ENCODE measurements at places on chromosomes 11 and 22. TPM values are rescaled to one million over a fixed set of nuclear protein-coding genes. Genes with fewer than 3 reads are reported as not detected.

GRCh38 chr11:23865341-23865975, 631.4 kb upstream of the LUZP2 start:
- peaks cover 8% of the 10 kb centered on the region for H3K4me1 ChIP-seq
- no peaks in the 10 kb centered on the region for H3K36me3 ChIP-seq
- no peaks in the 10 kb centered on the region for H3K27me3 ChIP-seq
- no peak for DNase-seq

DNA sequence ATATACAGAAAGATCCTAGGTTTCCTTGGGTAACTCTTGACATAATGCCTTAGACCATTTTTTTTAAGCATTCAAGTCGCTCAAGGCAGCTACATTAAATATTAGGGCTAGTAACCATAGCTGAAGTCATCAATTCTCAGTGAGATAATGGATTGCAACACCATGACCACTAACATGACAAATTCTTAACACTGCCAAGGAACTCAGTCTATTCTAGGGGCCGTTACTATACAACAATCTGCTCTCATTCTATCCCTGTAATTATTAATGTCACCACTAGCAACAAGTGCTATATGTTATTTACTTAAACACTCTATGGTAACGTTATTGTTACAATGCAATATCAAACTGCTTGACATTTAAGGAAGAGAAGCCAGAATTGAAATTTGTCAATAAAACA, 3.2 kb upstream of the STK33 start:
- H3K4me3 ChIP-seq, result no peak overlapping the region
- no peak for DNase-seq
- no peak overlapping the region for H3K27ac ChIP-seq
- no peaks in the 10 kb centered on the region for H3K27me3 ChIP-seq
- no peaks in the 10 kb centered on the region for H3K36me3 ChIP-seq
- H3K4me1 ChIP-seq, result peaks cover 11% of the 10 kb centered on the region

ARHGAP20 gene
- total RNA-seq, result not detected

XKR3 gene
- not detected for total RNA-seq

DNA sequence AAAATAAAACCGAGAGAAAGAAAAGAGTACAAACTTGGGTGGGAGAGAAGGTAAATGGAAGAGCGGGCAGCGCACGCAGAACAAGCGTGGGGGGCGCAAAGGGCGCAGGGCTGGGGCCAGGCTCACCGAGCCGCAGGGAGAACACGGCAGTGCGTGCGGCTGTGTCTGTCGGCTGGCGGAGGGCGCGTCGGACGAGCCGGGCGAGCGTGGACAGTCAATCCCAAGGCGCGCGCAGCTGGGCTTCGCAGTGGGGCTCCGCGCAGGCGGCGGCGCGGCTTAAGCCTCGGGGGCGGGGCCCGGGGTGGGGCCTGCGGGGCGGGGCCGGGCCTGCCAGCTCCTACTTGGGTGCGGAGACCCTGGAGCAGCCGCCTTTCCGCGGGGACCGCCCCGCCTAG, at the start of gene UCP2:
Gene UCP2 (minus strand): TSS at position 249 of the 395 bp plus-strand sequence. CDS start 4,465 bp downstream, outside the sequence.
- H3K36me3 ChIP-seq, result no peaks in the 10 kb centered on the region
- peak; percentile 89 for DNase-seq
- no peaks in the 10 kb centered on the region for H3K27me3 ChIP-seq

DNA sequence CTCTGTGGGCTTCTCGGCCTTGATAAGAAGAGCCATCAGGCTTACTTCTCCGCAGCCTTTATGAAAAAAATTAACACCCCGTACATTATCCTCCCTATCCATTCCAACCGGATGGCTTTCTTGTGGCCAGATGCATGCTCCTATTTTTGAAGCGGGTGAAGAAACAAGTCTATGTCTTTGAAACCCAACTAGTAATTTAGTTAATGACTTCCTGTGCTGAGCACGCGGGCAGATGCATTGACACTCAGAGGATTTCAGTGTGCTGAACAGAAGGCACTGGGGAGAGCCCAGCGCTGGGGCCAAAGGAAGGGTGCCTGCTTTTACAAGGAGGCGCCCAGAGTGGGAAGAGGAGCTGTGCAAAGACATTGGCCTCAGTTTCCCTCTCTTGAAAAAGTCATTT, 53.3 kb downstream of the ARHGAP8 start:
- H3K4me1 ChIP-seq, result peaks cover 6% of the 10 kb centered on the region
- no peak overlapping the region for H3K4me3 ChIP-seq
- no peak overlapping the region for H3K27ac ChIP-seq
- no peak for DNase-seq
- no peaks in the 10 kb centered on the region for H3K36me3 ChIP-seq

FAM180B gene
- total RNA-seq, result not detected

GRCh38 chr11:65834202-65834601, 439 bp downstream of the SNX32 start:
- no peak overlapping the region for H3K27ac ChIP-seq
- H3K27me3 ChIP-seq, result peaks cover 18% of the 10 kb centered on the region
- H3K36me3 ChIP-seq, result no peaks in the 10 kb centered on the region
- peak overlapping the region; percentile 51 for H3K4me3 ChIP-seq

GRCh38 chr11:22192289-22192641, 620 bp upstream of the ANO5 start:
- H3K4me1 ChIP-seq, result peaks cover 9% of the 10 kb centered on the region
- H3K36me3 ChIP-seq, result no peaks in the 10 kb centered on the region
- DNase-seq, result peak; percentile 61
- H3K4me3 ChIP-seq, result peak overlapping the region; percentile 73

- no peaks in the 10 kb centered on the region for H3K4me1 ChIP-seq
- no peak for DNase-seq
- H3K27ac ChIP-seq, result no peak overlapping the region
- no peaks in the 10 kb centered on the region for H3K27me3 ChIP-seq
- H3K36me3 ChIP-seq, result peaks cover 9% of the 10 kb centered on the region
Observed at GRCh38 chr11:57620467-57620866, 23.0 kb downstream of the SERPING1 start.

DNA sequence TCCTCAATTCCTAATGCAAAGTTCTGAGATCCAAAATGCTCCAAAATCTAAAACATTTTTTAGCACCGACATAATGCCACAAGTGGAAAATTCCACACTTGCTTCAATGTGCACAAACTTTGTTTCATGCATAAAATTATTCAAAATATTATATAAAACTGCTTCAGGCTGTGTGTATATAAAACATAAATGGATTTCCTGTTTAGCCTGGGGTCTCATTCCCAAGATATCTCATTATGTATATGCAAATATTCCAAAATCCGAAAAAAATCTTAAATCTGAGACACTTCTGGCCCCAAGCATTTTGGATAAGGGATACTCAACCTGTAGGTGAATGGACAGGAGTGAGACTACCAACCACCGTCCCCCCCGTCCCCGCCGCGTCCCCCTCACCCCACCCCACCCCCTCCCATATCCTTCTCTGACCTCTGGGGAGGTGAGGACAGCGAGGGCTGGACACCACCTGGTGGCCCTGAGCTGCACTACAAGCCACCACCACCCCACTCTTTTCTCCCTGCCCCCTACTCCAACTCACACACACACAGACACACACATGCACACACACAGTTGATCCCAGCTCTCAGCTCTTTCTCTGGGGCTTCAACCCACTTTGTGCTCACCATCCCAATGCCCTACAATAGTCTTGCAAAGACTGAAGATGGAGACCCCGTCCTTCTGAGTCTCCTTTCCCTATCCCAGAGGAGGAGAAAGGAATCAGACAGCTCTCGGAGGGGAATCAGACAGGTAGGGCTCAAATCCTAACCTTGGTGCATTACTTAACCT, 101.0 kb downstream of the PDE2A start:
- peak; percentile 78 for DNase-seq
- no peak overlapping the region for H3K27ac ChIP-seq
- H3K4me3 ChIP-seq, result no peak overlapping the region
- H3K4me1 ChIP-seq, result peaks cover 7% of the 10 kb centered on the region
- H3K36me3 ChIP-seq, result no peaks in the 10 kb centered on the region

DNA sequence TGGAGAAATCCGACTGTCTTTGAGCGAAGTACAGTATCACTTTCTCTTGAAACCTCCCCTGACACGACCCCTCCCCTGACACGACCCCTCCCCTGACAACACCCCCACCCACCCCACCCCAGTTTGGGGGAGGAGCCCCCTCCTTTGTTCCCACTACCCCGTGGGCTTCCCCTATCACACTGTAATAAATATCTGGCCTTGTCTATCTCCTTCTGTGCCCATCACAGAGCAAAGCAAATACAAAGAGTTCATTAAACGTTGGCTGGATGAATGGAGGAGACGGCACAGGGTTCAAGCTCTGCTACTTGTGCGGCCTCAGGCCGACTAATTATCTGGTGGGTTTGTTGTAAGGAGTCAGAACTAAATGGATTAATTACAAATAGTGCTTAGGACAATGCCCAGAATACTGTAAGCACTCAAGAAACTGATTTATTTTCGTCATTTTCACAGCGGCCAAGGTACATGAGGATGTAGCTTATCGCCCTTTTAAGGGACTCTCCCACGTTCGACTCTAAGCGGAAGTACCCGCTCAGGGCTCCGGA, 628 bp upstream of the GGA1 start:
- H3K27me3 ChIP-seq, result no peaks in the 10 kb centered on the region
- peak overlapping the region; percentile 92 for H3K27ac ChIP-seq
- peak overlapping the region; percentile 95 for H3K4me3 ChIP-seq
- H3K4me1 ChIP-seq, result peaks cover 9% of the 10 kb centered on the region

DNA sequence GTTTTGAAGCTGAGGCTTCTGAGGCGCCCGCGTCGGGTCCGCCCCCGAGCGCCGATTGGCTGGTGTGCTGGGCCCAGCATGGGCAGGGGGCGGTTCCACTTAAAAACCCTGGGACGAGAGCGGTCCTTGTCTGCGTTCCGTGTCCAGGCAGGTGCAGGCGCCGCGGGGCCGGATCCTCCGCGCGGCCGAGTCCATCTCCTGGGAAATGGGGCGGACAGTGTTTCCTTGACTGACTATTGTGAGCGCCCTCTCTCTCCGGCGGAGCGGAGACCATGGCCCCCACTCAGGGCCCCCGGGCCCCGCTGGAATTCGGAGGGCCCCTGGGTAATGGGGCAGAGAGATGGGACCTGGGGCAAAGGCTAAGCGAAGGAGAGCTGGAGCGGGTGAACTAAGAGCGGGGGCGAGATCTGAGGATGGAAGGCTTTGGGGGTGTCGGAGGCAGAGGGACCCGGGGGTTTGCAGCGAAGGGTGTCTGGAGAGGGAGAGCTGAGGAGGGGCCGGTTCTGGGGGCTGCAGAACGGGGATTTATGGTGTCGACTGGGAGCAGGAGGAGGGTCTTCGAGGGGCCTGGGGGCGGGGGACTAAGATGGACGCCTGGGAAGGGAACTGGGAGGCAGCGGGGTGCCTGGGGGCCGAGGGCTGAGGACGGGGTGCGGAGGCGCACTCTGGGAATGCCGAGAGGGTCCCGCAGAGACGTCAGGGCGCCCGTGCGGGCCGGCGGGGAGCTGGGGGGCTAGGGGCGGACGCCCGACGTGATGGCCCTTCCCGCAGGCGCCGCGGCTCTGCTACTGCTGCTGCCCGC, at the start of gene TM7SF2:
Gene TM7SF2 (plus strand): TSS at position 129 of the 802 bp plus-strand sequence. CDS start 144 bp downstream, at position 273.
- peaks cover 9% of the 10 kb centered on the region for H3K4me1 ChIP-seq
- no peaks in the 10 kb centered on the region for H3K36me3 ChIP-seq
- peak; percentile 99 for DNase-seq
- H3K4me3 ChIP-seq, result peak within 1 kb of the TSS; percentile 81
- H3K27me3 ChIP-seq, result no peaks in the 10 kb centered on the region
